ENCODE measurements at places on chromosomes 5 and 9.
A peak's percentile ranks its signal among the peaks of the same experiment; 100 is the strongest.

- no peak for DNase-seq
Observed at GRCh38 chr9:115553060-115553773, 435.3 kb upstream of the TNC start.

DNA sequence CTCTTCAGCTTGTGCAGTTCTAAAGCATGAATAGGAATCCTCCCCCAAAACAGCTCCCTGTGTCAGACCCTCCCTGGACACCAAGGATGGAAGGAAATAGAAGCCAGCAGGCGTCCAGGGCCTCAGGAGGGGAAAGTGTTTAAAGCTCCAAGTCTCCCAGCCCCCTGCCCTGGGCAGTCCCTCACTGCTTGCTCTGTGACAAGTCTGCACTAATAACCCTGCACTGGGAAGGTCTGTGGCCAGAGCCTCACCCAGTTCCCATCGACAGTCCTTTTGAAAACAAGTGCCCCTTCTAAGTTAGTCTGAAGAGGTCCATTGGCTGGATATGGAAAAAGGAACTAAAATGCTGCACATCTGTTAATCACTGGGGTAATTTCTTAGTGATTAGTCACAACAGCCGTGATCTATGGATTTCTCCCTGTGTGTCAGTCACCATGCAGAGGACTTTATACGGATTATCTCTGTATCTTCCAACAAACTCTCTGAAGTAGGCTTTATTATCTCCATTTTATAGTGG lies 195.3 kb downstream of the FBXL7 start:
- DNase-seq: no peak

GRCh38 chr5:53831496-53831895 lies 271.1 kb downstream of the NDUFS4 start:
- DNase-seq: no peak

- DNase-seq: no peak
Observed at GRCh38 chr9:37432020-37432419, 9.5 kb downstream of the GRHPR start.

DNA sequence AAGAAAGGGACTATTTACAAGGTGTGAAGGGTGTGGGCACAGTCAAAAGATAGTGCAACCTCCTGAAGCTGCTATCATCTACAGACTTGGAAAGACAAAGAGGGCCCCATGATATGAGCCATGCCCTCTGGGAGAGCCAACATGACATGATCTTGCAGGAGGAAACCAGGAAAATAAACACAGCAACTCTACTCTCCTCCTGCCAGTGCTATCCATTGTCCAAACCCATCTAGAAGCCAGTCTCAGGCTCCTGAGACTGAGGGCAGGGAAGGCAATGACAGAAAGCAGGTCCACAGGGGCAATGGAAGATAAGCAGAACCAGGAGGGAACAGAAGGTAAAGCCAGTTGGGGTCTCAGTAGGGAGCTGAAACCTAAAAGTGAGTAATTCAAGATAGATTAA lies 37.1 kb downstream of the PLPP1 start:
- DNase-seq: no peak

DNA sequence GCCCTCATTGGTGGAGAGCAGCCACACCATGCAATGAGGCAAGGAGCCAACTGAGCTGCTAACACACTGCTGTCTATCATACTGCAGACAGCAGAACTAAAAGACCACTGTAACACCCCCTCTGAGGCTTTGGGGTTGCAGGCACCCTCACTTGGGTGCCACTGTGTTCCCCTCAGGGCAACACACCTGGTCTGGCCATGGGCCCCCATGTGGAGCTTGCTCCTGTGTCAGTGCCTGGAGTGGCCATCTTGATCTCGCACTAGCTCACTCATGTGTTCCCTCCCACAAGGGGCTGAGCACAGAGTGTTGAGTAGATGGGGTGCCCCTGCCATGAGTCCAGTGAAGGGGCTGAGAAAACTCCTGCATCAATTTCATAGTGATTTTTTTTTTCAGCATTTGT lies 532.4 kb upstream of the FTMT start:
- DNase-seq: no peak

- no peak for DNase-seq
Observed at GRCh38 chr5:6365142-6365976, 13.0 kb downstream of the MED10 start.

DNA sequence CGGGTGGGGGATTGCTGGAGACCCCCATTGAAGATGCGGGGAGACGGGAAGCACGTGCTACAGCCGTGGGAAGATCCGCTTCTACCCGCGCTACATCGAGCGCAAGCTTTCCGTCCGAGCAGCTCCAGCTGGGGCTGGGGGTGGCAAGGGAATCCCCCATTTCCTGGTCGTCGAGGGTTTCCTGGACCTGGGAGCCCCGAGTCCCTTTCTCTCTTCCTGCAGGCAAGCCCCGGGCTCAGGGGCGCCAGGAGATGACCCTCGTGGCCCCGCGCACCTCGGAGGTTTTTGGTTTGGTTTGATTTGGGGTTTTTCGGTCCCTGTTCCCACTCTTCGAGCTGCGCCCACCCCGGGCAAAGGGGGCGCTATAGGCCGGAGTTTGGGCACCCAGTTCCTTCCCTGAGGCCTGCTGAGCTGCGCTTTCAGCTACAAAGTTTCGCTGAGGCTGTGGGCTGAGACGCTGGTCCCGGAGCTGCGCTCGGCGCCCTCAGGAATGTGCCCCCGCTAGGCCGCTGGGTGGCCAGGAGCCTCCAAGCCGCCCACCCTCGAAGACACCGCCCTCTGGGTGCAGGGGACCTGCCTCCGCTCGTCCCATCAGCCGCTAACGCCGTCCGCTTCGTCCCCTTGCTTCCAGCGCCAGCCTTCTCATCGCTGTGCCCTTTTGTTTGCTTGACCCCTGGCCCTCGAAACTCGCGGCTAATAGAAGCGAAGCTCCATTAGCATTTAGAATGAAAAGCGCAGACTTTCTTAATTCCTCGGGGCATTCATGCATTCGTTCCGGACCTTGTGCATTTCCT lies 2.9 kb downstream of the NR4A3 start:
- DNase-seq: peak; percentile 76

DNA sequence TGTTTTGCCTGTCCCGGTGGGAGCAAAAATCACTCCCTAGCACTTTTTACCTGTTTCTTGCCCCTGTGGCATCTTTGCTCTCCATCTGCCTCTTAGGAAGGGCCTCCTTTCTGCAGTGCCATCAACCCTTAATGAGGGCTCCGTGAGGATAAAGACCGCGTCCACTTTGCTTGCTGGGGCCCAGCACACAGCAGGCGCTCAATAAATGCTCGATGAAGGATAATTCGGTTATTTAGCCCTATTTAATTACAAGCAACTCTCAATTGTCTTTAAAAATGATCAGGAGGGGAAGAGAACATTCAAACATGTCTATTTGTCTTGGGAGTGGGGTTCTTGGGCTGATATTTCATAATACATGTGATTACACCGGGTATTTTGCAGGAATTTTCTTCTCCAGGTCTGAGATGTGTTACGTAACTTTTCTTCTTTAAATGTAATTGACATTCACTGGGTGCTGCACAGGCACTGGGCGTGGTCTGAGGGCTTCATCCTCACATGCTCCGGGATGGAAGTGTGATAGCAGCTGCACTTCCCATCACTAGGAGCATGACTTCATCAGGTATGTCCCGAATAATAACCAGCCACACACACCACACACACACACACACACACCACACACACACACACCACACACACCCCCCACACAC lies 19.8 kb upstream of the NTNG2 start:
- no peak for DNase-seq

DNA sequence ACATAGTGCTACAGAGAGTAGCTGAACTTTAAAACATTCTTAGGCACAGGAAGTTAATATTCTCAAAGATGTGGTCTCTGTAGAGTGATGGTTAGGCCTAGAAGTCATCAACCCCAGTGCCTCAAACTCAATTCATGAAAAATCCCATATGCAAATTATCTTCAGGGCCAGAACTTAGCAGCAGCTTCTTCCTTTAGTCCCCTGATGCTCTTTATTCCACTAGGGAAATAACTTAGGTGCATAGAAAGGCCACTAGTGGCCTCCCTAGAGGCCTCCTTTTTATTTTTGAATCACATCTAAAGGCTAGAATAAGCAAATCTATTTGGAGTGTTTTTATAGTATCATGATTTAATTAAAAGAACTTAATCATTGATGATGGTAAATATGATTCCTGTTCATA lies 88.3 kb downstream of the GIN1 start:
- DNase-seq: no peak

GRCh38 chr5:173316339-173317020 lies 11.7 kb downstream of the STC2 start:
- DNase-seq: no peak

- no peak for DNase-seq
Observed at GRCh38 chr5:82408033-82408432, 129.9 kb upstream of the RPS23 start.

GRCh38 chr5:76709762-76710161 lies 6.2 kb upstream of the F2R start:
- no peak for DNase-seq

DNA sequence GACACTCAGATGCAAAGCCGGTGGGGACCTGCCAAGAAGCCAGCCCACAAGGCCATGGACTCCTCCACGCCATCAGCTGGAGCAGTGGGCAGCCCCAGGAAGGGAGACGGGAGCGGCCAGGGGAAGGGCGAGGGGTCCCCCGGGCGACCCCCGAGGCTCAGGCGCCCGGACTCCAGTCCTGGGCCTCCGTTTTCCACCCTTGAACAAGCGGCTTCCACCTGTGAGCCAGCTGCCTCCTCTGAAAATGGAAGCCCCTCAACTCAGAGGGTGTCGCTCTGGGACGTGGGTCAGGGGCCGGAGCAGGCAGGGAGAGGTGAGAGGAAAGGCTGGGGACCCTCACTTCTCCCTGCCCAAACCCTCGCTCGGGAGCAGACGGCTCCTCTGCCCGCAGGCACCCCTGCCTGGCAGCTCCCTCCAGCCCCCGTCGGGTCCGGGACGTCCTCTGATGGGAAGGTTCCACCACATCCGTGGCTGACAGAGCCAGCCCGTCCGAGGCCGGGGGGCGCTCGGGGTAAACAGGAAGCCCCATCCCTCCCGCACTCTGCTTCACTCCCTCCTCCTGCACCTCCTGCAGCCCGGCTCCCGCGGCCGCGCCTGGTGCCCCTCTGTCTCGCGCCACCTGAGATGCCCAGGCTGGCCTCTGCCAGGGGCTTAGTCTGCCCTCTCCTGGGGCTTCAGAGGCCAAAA lies 3.7 kb upstream of the EGFL7 start:
- no peak for DNase-seq

DNA sequence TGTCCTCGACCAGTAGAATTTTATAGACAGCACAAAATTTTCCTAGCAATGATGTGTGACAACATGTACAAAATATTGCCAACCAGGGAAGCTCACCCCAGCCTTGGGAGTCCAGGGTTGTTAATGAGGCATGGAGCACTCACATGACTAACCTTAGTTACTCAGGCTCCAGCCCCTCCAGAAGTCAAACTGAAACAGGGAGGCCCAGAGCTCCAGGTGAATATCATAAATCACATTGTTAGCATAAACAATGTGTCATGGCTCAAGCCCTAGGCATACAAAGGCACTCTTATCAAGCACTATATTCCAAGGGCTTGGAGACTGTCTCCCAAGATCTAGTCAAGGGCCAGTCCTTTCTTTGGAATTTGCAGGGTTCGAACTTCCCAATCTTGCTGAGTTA lies 44.4 kb downstream of the TNFAIP8 start:
- no peak for DNase-seq

DNA sequence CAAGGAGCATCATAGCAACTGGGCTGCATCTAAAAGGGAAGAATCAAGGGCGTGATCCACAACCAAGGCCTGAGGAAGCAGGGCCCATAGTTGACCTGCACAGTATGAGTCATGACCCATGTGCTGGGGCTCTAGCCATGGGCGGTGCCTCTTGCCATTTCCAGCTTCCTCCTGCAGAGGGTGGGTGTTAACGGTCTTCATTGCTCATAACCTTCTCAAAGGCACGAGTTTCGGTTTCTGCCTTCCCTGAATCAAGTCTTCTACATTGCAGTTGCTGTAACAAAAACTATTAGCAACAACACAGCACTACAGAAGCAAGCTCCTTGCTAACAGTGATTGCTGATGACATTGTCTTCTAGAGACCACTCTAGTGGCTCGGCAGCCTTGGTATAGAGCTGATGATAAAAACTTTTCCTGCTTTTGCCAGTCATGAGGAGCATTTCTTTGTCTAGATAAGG lies 66.9 kb downstream of the CTSL start:
- DNase-seq: peak; percentile 86

DNA sequence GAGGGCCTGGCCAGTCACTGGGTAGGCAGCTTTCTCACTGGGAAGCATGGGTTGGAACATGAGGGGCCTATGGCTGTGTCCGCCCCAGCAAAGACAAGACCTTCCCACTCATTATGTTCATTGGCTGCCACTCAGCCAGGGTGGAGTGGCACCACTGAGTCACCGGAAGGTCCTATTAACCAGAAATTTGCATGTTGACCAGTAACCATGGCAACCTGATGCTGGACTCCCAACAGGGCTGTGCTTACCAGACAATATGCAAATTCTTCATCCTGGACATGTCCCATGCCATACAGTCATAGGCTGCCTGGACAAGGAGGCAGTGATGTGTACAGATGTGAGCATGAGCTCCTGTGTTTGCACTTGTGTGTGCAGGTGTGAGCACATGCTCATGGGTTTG lies 66.7 kb downstream of the PSD2 start:
- peak; percentile 79 for DNase-seq

DNA sequence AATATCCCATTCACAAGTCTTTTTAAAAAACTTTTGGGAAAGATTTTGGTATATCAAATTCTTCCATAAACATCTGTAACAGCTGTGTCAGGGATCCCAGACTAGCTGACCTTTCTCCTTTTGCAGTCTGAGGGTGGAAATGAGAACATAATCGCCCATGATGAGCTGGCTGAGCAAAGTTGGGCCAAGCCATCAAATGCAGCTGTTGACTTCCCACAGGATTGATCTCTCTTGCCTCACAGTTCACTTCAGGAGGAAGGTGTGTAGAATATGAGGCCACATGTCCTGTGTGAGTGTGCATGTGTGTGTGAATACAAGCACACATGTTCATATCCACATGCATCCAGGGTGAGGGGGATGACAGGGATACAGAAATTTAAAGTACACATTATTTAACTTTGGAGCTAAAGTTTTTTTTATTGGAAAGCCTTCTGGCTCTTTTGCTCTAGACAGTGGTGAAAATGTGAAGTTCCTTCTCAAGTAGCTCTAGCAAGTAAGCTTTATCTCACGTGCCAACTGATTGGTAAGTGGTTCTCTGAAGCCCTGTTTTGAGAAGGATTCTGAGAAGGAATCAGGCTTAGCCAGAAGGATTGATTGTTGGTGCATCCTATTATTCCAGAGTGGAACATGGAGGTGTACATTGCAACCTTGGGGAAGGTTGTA lies 468.8 kb upstream of the DMAC1 start:
- DNase-seq: no peak

GRCh38 chr5:93062548-93062947 lies 518.5 kb downstream of the NR2F1-AS1 start:
- DNase-seq: peak; percentile 6

- DNase-seq: no peak
Observed at GRCh38 chr5:74116266-74116665, 490.3 kb downstream of the ARHGEF28 start.

DNA sequence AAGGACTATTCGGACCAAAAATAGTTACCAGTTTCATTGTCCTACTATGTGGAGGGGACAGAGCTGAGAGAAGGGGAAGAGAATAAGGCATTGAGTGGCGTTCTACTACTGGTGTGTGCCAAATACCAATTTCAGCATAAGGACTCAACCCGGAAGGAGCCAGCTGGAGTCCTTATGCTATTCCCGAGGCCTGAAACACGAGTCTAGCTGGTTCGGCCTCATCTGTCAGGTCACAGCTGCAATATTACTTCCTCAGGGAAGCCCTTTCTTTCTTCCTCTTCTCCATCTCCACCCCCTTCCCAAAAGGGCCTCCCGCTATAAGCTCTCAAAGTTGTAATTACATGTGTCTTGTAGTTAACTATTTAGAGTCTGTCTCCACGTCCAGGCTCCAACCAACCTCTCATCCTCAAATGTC lies 20.5 kb upstream of the FER start:
- DNase-seq: no peak
